ENCODE measurements at places on chromosomes 16 and 17. TPM values are rescaled to one million over a fixed set of nuclear protein-coding genes. Genes with fewer than 3 reads are reported as not detected.

Gene CPNE7
- 5.4 TPM for total RNA-seq

Gene CMTM2
- total RNA-seq, result not detected

GRCh38 chr17:66636111-66636510 is 198.8 kb upstream of the CACNG5 start:
- peak; percentile 87 for DNase-seq

DNA sequence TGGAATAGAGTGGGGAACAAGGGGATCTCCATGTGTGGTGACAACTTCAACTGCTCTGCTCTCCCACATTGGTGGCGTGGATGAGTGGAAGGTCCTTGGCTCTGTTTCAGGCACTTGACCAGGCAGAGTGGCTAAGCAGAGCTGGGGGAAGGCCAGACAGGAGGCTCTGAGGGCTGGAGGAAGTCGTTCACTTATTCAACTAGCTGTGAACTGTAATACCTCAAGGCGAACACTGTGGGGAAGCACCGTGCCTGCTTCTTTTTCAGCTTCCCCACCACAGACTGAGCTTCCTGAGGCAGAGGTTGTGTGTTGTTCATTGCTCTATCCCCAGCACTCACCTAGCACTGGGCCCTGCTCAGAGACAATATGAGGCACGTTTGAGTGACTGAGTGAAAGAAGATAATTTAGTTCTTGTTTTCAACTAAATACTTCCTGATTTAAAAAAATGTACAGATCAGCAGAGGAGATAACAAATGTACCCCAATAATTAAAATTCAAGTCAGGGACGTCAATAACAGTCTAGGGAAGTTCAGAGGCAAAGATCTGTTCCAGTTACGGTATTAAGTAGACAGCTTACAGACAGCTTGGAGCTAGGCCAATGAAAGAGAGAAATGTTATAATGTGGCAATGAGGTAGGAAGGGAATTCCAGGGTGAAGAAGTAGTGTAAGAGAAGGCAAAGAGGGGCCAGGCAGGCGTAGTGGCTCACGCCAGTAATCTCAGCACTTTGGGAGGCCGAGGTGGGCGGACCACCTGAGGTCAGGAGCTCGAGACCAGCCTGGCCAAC is 34.7 kb downstream of the MYO18A start:
- DNase-seq, result peak; percentile 84

DNA sequence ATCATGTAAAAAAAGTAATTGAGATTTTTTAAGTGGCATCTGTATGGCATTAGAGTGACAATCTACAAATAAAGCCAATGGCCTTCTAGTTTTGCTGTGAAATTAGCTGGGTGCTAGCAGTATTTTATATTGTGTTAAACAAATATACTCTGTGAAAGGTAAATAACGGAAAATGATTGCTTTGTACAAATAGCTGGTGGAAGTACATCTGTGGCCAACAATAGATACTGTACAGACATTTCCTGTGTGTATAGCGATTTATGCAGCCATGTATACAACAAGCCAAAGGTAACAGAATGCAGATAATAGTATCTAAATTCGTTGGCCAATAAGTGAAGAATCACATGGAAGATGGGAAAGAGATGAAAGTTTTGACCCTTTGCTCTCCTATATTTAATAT is 26.6 kb downstream of the IQCK start:
- DNase-seq, result no peak

GRCh38 chr17:80544655-80545498 is at the start of gene RPTOR:
RPTOR (plus strand) TSS chr17:80544838; CDS start chr17:80545630, 792 bp downstream.
- peak; percentile 89 for DNase-seq

Gene SPATA32
- total RNA-seq, result under 0.01 TPM

- no peak for DNase-seq
These were observed 46.6 kb upstream of the SLC38A10 start for GRCh38 chr17:81341516-81342268.

DNA sequence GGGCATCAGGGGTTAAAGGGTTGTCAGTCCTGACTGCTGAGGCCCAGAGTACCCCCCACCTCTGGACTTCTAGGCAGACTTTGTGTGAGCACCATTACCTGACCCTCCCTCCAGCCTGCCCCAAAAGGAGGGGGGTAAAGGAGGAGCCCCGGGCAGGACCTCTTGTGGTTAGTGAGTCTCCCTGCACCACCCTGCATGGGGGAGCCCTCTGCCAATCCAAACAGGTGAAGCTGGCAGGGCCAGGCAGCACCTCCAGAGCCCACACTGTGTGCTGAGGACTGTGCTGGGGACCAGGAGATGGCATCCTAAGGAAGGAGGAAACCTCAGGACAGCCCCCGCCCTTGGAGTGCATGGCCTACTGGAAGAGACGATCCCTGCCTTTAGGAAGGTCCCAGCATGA is 2.6 kb upstream of the KRT14 start:
- no peak for DNase-seq

Gene ASPHD1
- 4.1 TPM for total RNA-seq

Gene CETP
- not detected for total RNA-seq

DNA sequence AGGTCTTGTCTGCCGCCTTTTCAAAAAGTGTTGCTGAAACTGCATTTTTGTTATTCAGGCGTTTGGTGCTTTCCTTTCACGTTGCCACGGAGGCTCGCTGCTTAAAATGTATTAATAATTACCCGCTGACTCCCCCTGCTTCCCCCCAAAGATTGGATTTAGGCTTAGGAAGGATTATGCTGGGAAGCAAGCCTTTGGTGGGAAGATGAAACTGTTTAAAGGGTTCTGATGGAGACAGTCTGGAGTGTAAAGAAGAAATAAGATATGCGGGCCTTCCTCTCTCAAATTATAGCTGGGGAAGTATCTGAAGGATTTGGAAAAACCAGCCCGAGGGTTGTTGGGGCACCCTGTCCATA is 1.1 kb downstream of the KSR1 start:
- DNase-seq, result no peak

- peak; percentile 72 for DNase-seq
These were observed 311.4 kb downstream of the SEC14L1 start for GRCh38 chr17:77451894-77452852.

Gene VPS9D1
- 1.8 TPM for total RNA-seq

- peak; percentile 93 for DNase-seq
These were observed 2.7 kb upstream of the SPG7 start for GRCh38 chr16:89505204-89506112.

Gene CCL1
- not detected for total RNA-seq

Gene PRSS27
- under 0.01 TPM for total RNA-seq

Gene RFFL
- total RNA-seq, result 20.8 TPM

DNA sequence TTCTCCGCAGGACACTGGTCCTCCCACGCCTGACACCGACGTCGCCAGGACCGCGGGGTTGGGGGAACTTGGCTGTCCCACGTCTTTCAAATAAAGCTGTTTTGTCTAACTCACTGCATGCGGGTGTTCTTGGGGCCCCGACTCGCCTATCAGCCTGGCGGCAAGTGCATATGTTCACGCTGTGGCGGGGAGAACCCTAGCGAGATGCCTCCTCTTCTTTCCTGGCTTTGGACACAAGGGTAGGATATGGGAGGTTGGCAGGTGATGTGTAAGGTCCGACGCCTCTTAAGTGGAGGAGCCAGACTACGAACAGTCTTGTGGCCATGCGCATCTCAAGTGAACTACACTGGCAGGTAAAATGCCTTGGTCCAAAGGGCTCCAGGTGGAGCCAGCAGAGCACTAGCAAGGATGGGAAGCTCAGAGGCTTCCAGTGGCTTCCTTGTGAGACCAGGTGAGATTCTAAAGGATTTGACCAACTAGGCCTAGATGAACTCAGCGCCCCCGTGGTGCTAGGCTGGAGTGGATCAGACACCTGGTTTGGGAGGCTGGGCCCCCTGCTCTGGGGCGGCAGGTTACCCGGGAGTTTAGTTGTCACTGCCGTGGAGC is 873 bp upstream of the RPS2 start:
- no peak for DNase-seq

- no peak for DNase-seq
These were observed 79.9 kb upstream of the CBX4 start for GRCh38 chr17:79919164-79919585.

DNA sequence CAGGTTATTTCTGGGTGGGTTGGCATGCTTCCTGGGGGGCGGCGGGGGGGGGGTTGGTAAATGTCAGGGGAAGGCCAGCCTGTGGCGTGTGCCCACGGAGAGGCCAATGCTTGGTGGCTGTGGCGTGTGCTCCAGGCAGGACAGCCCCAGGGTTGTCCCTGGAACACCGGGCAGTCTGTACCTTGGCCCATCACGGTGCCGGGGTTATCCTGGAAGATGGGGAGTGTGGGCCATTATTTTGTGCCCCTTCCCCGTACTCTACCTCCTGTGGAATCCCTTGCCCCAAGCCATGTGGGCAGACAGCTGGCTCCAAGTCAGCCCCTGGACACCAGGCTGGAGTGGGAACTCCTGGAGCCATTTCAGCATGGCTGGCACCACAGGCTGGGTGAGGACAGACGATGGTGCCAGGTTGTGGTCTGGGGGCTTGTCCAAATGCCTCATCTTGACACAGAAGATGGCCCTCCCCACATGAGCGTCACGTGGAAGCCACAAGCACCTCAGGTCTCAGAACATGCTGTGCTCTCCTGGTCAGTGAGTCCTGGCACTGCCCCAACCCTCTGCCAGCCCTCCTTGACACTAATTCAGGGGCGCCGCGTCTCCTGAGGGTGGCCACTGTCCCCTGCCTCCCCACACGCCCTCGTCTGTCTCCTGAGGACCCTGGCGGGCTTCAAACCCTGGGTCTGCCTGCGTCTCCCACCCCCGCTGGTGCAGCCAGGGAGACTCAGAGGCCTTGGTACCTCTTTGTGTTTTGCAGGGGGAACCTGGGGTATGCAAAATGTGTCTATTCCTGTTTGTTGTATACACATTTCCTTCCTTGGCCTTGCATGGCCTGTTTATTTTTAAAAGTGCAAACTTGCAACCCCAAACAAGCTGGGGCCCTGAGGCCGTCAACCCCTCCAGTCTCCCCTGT is 4.3 kb downstream of the SLC16A3 start:
- DNase-seq, result no peak

- DNase-seq, result peak; percentile 54
These were observed 228.5 kb downstream of the CCDC182 start for GRCh38 chr17:57516290-57517230.

DNA sequence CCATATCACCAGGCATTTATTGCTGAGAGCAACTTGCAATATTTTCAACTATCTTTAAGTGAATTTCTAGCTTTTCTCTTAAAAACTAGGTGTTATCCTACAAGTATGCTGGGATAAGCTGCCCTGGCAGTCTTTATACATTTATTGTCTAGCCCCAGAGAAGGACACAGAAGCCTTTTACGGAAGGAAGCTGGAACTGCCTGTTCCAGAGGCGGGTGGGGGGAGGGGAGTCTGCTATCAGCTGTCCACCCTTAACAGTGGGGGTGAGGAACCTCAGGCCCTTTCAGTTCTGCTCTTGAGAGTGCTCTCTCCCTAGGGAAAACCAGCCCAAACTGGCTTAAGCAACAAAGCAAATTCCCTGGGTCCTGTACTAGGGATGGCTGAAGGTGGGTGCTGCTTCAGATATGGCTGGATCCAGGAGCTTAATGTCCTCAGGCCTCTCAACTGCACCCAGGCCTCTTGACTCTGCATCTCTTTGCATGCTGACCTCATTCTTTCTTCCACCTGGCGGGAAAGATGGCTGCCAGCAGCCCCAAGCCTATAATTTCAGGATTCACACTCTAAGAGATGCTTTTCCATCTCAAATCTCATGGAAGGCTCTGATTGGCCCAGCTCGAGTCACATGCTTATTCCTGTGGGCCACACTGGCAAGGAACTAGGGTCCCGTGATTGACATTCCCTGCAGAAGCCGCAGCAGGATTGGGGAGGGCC is 16.6 kb downstream of the NAGPA start:
- DNase-seq, result no peak

- DNase-seq, result no peak
These were observed 82.7 kb upstream of the ASIC2 start for GRCh38 chr17:33375783-33376182.

GRCh38 chr17:284676-285355 is 67.8 kb downstream of the RPH3AL start:
- DNase-seq, result no peak

DNA sequence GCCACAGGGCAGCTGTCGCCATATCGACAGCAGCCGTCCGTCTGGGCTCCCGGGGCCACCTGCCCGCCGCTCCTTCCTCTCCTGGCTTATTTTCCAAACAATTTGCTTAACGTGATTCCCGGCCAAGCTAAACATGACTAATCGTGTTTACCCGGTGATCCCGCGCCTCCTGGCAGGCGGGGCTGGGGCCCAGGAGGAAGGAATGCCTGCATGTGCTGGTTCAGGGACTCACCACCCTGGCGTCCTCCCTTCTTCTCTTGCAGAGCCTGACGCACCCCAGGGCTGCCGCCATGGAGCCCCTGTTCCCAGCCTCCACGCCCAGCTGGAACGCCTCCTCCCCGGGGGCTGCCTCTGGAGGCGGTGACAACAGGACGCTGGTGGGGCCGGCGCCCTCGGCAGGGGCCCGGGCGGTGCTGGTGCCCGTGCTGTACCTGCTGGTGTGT is 6.1 kb downstream of the SSTR5 start:
- DNase-seq, result peak; percentile 54

GRCh38 chr16:13961099-13961811 is 41.3 kb downstream of the ERCC4 start:
- peak; percentile 59 for DNase-seq

DNA sequence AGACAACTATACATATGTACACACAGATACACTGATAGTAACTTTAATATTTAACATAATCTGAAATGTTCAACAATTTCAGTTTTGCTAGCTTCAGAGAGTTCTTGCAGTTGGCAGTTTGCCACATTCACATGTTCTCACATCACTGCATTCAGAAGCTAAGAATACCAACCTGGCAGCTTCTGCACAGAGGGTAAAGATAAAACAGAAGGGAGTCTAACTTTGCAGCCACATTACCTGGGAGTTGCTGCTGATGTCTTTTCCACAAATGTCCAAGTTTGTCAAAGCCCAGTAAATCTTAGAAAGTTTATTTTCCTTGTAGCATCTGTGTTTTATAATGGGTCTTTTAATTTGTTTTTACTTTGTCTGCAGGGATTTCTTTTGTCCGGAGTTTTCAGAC is 332.0 kb downstream of the BCAS3 start:
- peak; percentile 42 for DNase-seq

DNA sequence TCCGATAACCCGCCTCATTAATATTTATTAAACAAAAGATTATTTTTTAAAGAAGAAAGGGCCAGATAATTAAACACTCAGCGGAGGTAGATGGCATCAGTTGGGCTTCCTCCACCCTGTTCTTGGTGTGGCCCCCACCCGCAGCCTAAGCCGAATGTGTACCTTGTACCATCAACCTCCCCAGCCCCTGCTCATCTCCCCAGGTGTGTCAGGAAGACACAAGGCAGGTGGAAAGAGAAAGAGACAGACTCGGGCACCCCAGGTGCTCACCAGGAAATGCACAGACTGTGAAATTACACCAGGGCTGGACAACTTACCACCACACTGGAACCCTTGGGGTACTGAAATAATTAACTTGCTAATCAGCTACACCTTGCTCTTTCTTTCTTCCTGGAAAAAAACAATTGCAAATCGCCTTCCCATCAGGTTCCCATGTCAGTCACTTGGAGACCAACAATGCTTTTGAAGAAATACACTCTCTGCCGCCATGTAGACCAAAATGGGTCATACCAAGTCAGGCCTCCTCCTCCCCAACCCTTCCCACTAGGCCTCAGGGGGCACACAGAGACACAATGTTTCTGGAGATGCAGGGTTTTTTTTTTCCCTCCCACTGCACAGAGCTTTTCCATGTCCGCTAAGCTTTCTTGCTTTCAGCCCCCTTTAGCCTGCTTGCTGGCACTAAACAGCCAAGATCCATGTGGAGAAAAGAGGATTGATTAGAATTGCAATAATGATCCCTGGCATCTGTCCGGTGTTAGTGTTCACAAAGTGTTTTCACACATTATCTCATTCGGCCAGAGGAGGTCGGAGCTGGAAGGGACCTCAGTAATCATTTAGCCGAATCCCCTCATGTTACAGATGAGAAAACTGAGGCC is 8.6 kb upstream of the LHX1 start:
- DNase-seq, result no peak
